Lung (tissue), 17 donors: ENCODE measurements at places on chromosomes 11 and 22. TPM values are rescaled to one million over a fixed set of nuclear protein-coding genes. Genes with fewer than 3 reads are reported as not detected.

The OSBP2 gene
- total RNA-seq: 12.3 TPM

DNA sequence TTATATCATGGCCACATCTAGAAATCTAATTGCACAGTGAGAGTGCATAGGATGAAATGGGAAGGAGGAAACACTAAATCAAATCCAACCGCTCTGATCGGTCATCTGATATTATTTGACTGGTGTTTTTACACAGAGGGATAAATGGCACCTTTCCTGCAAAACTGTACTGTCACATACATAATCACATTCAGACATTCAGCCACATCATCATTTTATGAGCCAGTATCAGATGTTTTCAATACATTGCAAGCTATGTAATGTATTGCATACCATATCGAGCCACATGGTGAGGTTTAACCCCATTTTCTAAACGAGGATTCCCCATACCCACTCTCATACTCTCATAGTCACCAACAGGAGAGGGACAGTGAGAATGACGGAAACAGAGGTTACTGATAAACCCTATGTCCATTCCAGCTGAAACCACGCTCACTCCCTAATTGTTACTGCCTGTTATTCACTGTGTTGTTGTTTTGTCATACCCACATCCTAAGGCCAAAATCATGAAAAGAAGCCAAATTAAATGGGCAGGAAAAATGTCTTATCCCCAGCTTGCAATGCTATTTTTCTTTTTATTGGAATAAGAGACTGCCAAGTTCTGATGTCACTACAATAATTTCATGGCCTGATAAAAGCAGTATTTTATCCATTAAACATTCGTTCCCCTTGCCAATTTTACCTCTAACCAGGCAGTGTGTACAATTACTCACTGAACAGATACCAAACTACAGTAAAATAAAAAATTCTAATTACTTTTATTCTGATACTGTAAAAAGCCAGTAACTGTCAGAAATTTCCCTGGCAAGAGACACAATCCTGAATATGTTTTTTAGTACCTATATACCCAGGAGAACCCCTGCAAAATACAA, 9.0 kb downstream of the CDON start:
- H3K4me1 ChIP-seq: no peaks in the 10 kb centered on the region
- DNase-seq: no peak
- H3K27ac ChIP-seq: no peak overlapping the region
- no peaks in the 10 kb centered on the region for H3K27me3 ChIP-seq
- no peak overlapping the region for H3K4me3 ChIP-seq

DNA sequence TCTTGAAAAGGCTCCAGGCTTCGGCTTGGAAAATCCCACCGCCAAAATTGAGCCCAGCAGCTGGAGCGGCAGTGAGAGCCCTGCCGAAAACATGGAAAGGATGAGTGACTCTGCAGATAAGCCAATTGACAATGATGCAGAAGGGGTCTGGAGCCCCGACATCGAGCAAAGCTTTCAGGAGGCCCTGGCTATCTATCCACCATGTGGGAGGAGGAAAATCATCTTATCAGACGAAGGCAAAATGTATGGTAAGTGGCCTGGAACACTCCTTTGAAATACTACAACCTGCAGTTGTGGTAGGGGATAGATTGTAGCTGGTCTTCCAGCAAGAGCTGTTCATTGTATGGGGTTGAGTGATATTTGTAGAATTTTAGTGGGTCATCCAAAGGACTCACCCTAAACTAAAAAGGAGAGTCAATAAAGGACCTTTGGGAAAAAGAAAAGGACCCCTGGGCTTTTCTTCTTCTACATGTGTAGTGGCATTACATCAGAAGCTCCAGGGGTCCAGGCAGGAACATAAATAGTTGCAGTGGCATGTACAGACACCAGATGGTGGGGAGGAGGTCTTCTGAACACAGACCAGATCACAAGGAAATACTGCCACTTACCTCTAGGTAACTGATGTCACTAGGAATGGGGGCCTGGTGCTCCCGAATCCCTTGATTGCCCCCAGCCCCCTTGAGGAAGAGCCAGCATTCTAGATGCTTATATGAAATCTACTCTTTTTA, 90.1 kb downstream of the TEAD1 start:
- no peak overlapping the region for H3K27ac ChIP-seq
- no peak for DNase-seq
- H3K27me3 ChIP-seq: no peaks in the 10 kb centered on the region
- H3K4me3 ChIP-seq: no peak overlapping the region
- peaks cover 4% of the 10 kb centered on the region for H3K4me1 ChIP-seq
- peaks cover 10% of the 10 kb centered on the region for H3K36me3 ChIP-seq

DNA sequence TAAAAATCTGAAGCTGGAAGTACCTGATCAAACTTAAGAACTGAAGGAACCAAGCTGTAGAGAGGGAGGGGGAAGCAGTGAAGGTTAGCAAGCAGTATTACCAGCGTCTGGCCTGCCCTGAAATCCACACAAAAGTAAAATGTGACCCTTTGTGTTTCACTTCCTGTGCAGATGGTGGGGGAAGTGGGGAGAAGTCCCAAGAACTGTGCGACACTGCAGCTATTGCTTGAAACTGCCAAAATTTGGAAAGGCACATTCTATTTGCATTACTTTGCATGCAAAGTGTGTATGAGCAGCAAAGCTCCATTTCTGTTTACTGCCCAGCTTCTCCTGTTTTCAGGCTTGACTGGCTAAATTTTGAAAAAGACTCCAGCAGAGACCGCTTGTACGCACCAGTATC, 72.1 kb upstream of the BMAL1 start:
- H3K36me3 ChIP-seq: no peaks in the 10 kb centered on the region
- no peak overlapping the region for H3K27ac ChIP-seq
- DNase-seq: no peak
- H3K27me3 ChIP-seq: no peaks in the 10 kb centered on the region

- no peak for DNase-seq
- H3K4me3 ChIP-seq: no peak overlapping the region
- H3K27ac ChIP-seq: peak overlapping the region; percentile 47
- no peaks in the 10 kb centered on the region for H3K36me3 ChIP-seq
- peaks cover 36% of the 10 kb centered on the region for H3K4me1 ChIP-seq
Observed at GRCh38 chr11:33700063-33700501, 544 bp downstream of the C11orf91 start.
